Articular chondrocyte of knee joint (primary cell): ENCODE measurements at places on chromosomes 16 and 17. TPM values are rescaled to one million over a fixed set of nuclear protein-coding genes. Genes with fewer than 3 reads are reported as not detected.

RAPGEFL1 gene
- total RNA-seq, result 1.9 and 2.0 TPM in 2 replicates

TP53TG3 gene
- not detected in 2 replicates for total RNA-seq

TPSG1 gene
- not detected in 2 replicates for total RNA-seq

MYH1 gene
- not detected in 2 replicates for total RNA-seq

SLC35G6 gene
- not detected in 2 replicates for total RNA-seq

AANAT gene
- not detected in 2 replicates for total RNA-seq

TBCD gene
- total RNA-seq, result 38.8 and 52.8 TPM in 2 replicates

TMED6 gene
- total RNA-seq, result 0.22 and 0.65 TPM in 2 replicates

BBS2 gene
- total RNA-seq, result 69.4 and 82.0 TPM in 2 replicates

ADGRG3 gene
- not detected in 2 replicates for total RNA-seq

CCL7 gene
- 3.9 and 6.0 TPM in 2 replicates for total RNA-seq

SPATA22 gene
- 1.3 TPM in 1 of 2 replicates, not detected in the other for total RNA-seq

ZCCHC14 gene
- 26.5 and 31.5 TPM in 2 replicates for total RNA-seq

KCNAB3 gene
- 0.22 and 0.52 TPM in 2 replicates for total RNA-seq

KCNJ18 gene
- not detected in 2 replicates for total RNA-seq

CCL8 gene
- 0.97 and 1.2 TPM in 2 replicates for total RNA-seq

ZSCAN10 gene
- total RNA-seq, result not detected in 2 replicates

BLTP2 gene
- total RNA-seq, result 148 and 156 TPM in 2 replicates

FAM234A gene
- total RNA-seq, result 75.2 and 89.9 TPM in 2 replicates

FHOD1 gene
- 7.8 and 9.0 TPM in 2 replicates for total RNA-seq

KRTAP4-6 gene
- not detected in 2 replicates for total RNA-seq
